ENCODE measurements at places on chromosomes 5 and 9. TPM values are rescaled to one million over a fixed set of nuclear protein-coding genes. Genes with fewer than 3 reads are reported as not detected.

Gene LCNL1
- not detected for polyA plus RNA-seq

Gene NUTM2G
- not detected for polyA plus RNA-seq

Gene ITGA2
- 0.99 TPM for polyA plus RNA-seq

Gene C5orf34
- 0.33 TPM for polyA plus RNA-seq

Gene WWC1
- 14.2 TPM for polyA plus RNA-seq

Gene HDAC3
- 53.6 TPM for polyA plus RNA-seq

Gene GRXCR2
- polyA plus RNA-seq, result not detected

Gene FAM221B
- not detected for polyA plus RNA-seq

Gene CCDC127
- 4.3 TPM for polyA plus RNA-seq

Gene ACOT12
- not detected for polyA plus RNA-seq

Gene TAF11L7
- polyA plus RNA-seq, result not detected

Gene REEP2
- 8.2 TPM for polyA plus RNA-seq

Gene C6
- polyA plus RNA-seq, result 20.6 TPM

Gene ERP44
- polyA plus RNA-seq, result 14.1 TPM

Gene LCN6
- 4.7 TPM for polyA plus RNA-seq

Gene RALGPS1
- 2.3 TPM for polyA plus RNA-seq

Gene SOHLH1
- polyA plus RNA-seq, result not detected

Gene TGFBI
- polyA plus RNA-seq, result 10.9 TPM

Gene CFAP77
- not detected for polyA plus RNA-seq

Gene IFNA2
- polyA plus RNA-seq, result not detected

Gene PRRX2
- polyA plus RNA-seq, result 0.92 TPM

Gene PDLIM7
- 105 TPM for polyA plus RNA-seq

Gene UGCG
- 40.9 TPM for polyA plus RNA-seq

Gene AQP7
- 258 TPM for polyA plus RNA-seq

Gene TTC39B
- polyA plus RNA-seq, result 1.2 TPM

Gene BAAT
- not detected for polyA plus RNA-seq

Gene SMIM32
- not detected for polyA plus RNA-seq

Gene CSF1R
- polyA plus RNA-seq, result 17.0 TPM

Gene LECT2
- polyA plus RNA-seq, result not detected

Gene DDX4
- polyA plus RNA-seq, result 0.02 TPM

Gene PPP1R2B
- polyA plus RNA-seq, result not detected

Gene NPM1
- polyA plus RNA-seq, result 2,137 TPM

Gene SLC34A1
- polyA plus RNA-seq, result not detected

Gene NKD2
- 5.5 TPM for polyA plus RNA-seq

Gene NSG2
- 0.46 TPM for polyA plus RNA-seq

Gene DCAF10
- polyA plus RNA-seq, result 9.6 TPM

Gene RAB24
- 59.7 TPM for polyA plus RNA-seq

Gene HTR4
- polyA plus RNA-seq, result not detected

Gene TLE4
- 8.1 TPM for polyA plus RNA-seq

Gene FCHO2
- 4.5 TPM for polyA plus RNA-seq

Gene GPR150
- 5.5 TPM for polyA plus RNA-seq

Gene DNAJC21
- polyA plus RNA-seq, result 22.1 TPM

Gene GFPT2
- polyA plus RNA-seq, result 83.0 TPM

Gene BTNL9
- 25.3 TPM for polyA plus RNA-seq

Gene PCDHB12
- polyA plus RNA-seq, result 1.2 TPM

Gene TMCO6
- polyA plus RNA-seq, result 12.6 TPM

Gene TXNDC8
- not detected for polyA plus RNA-seq

Gene WNT8A
- polyA plus RNA-seq, result not detected

Gene FAM169A
- not detected for polyA plus RNA-seq

Gene IFNB1
- polyA plus RNA-seq, result not detected

Gene DMRT2
- 12.5 TPM for polyA plus RNA-seq

Gene LCN9
- polyA plus RNA-seq, result 0.08 TPM

Gene AK3
- polyA plus RNA-seq, result 56.5 TPM

Gene TIMD4
- polyA plus RNA-seq, result not detected

Gene SIT1
- polyA plus RNA-seq, result 0.58 TPM

Gene NUP188
- polyA plus RNA-seq, result 12.4 TPM

Gene MRPS27
- 17.5 TPM for polyA plus RNA-seq

Measured in adipose tissue (tissue), 3 donors.